ENCODE measurements at places on chromosomes 6 and 20.

DNA sequence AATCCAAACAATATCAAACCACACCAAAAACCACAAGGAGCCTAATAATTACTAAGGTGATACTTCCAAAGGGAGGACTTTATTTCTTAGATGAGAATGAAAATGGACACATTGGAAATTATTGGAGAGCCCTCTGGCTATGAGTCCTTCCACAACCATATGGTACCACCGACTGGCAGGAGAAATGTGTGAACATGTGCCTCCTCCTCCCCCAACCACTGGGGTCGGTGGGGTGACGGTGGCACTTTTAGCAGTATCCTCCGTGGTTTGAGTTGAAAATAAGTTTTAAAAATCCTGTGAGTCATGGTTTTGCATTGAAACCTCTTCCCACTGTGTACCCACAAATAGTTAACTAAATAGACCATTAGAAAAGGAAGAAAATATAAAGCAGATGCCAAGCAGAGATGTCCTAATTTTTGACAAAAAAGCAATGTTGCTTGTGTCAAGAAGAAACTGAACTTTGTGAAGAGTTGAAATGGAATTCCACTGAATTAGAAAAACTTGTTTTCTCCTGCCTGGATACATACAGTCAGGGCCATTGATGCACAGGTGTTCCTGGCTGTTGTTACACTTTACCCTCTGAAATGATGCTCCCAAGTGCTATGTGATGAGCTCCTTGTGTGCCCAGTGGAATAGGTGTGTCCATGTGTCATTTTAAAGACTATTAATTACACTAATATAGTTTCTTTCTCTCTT is 3.2 kb downstream of the EDN1 start:
- no peak for DNase-seq

DNA sequence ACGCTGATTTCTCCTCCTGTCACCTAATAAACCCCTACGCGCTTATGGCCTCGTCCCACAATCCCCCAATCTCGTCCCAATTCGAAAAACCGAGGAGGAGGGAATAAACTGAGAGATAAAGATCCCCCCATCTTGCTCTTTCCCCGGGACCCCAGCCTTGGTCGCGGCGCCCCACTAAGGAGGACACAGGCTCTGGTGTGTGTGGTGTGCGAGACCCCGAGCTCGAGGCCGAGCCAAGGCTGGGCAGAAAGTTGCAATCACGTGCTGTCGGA is 1.3 kb upstream of the NR2E1 start:
- DNase-seq = no peak

DNA sequence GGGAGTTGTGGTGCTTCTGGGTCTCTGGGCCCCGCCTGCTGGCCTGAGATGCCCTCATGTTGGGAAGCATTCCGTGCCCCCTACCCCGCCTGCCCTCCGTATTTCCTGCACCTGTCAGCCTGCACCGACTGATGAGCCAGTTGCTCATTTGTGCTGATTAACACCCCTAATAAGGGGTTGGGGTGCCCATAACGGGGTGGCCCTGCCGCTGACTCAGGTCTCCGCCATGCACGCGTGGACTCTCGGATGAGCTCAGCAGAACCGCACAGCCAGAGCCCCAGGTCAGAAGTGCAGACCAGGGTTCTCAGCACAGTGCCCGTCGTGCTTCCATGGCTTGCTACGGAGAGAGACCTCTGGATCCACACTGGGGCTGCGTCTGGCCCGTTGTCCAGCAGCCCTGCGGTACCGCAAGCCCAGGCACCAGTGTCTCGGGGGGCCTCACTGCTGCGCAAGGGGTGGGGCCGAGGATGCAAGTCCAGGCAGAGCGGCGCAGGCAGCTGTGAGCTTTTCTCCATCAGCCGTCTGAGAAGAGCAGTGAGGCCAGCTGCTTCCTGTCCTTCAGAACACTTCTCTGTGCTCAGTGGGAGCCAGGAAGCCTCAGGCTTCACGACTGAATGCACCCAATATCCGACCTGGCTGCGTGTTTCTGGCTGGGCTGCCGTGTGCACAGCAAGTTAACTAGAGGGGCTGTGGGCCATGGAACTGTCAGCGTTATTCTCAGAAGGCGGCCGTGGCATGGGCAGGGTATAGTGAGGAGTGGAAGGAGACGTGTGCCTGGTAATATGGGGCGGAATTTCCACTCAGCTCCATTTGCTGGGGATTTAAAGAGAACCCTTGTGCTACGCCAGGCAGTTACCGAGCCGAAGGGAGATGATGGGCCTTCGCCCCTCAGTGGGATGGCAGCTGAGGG is 18.6 kb downstream of the MTG2 start:
- no peak for DNase-seq

GRCh38 chr6:97864826-97865225 is 581.8 kb upstream of the MMS22L start:
- no peak for DNase-seq

DNA sequence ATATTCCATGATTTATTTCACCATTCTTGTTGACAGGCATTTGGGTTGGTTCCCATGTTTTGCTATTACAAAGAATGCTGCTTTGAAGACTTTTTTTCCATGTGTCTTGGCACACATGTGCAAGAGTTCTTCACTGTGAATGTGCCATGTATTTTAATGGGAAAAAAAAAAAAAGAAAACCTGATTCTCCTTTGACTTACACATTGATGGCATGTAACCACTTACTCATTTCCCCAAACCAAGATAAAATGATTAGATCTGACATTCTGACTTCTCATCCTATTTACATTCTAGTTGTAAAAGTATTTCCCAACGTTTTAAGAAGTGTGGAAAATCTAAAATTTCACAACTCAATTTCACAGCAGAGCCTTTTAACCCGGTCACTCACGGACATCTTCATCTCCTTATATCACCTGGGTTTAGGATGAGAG is 4.4 kb downstream of the CAP2 start:
- no peak for DNase-seq

- DNase-seq = peak; percentile 41
These were observed 3.4 kb upstream of the RSPO4 start for GRCh38 chr20:1005452-1006027.

DNA sequence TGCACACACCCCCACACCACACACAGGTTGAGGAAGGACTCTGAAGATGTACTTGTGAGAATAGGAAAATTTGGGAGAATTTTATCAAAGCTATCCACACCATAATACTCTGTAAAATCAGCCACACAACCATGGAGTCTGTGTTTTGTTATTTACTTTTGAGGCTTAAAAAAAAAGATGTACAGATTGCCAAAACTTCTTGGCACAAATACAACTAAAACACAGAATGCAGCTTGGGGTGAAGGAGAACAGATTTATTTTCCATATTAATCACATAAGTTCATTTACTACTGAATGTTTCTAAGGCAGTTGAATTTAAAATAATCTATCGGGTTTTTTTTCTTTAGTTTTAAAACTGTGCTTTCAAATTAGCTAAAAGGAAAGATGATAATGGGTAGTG is 32.8 kb upstream of the KCNQ5 start:
- no peak for DNase-seq

DNA sequence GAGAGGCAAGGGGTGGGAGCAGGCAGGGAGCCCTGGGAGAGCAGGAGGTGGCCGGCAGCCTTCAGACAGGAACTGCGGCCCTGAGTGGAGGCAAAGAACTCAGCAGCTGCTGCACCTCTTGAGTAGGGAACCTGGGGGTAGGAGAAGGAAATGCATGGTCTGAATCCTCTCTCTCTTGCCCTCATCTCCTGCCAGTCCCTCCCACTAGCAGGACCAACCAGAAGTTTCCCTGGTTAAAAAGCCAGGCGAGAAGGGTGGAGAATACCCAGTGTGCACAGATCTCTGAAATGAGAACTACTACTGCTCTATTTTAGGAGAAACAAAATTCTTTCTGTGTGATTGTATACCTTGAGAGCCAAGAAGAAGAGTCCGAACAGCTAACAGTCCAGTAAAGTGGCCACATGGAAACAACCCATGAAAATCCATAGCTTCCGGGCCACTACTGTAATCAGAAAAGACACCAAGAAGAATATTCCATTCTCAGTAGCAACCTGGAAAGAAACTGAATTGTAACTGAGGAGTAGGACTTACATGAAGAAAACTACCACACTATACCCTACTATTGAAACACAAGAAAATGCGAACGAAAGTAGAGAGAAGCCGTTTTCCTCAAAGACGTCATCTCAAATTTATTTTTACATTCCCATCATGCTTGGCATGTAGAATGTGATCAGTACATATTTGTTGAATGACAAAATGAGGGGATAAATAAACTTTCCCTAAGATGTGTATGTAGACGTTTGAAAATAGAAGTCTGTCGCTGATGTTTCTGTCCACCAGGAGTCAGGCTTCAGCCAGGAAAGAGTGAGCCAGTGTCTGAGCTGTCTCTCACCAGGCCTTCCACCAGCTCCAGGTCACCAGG is 25.6 kb downstream of the WRNIP1 start:
- peak; percentile 62 for DNase-seq

DNA sequence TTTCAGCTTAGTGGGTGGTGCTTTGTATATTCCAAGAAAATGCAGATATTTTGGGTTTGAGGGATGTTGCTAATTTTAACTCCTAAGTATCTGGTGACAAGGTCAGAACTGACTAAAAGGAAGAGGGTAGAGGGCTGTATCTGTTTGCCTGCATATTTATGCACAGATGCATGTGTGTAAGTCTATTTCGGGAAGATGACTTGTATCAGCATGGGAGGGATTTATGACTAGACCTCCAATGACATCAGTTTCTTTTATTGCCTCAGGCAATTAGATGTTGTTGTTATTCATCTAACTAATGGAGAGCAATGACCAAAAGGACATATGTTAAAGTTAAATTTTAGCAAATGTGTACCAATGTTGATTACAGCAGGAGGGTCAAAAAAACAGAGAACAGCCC is 734.3 kb downstream of the QKI start:
- no peak for DNase-seq

DNA sequence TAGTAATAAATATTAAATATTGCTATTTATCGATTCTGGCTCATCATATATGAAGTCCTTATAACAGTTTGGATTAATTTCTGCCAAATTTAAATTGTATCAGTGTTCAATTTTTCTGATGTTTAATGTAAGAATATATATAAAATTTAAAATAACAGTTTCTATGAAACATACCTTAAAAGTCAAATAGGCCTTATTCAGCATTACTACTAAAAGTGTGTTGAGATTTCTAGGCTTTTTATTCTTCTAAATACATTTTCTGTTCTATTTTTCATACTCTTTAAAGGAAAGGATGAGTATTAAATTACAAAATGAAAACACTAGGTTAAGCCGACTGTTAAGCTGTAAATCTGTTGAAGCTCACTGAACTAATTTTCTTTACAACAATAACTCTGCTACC is 13.6 kb downstream of the PERP start:
- no peak for DNase-seq

DNA sequence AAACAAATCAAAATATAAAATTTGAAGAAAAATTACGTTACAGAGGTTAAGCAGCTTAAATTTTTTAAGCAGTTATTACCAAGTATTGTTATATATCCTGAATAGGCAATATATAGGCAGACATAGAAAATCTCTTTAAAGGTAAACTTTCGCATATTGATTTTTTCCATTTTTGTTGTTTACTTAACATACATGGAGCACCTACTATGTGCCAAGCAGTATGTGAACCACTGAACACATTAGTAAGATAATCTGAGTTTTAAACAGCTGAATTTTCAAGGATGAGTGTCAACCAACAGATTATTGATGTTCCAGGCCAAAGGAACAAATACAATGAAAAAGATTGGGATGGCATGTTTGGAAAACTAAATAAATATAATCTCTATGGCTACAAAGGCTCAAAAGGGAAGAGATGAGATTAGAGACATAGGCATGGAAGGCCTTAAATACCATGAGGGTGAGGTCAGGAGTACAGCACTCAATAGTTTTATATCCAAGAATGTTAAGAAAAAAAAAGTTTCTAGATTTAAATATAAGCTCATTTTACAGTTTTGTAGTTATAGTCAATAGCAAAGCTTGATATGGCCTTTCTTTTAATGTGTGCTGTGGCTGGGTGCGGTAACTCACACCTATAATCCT is 277.5 kb downstream of the PTPRK start:
- DNase-seq = no peak

GRCh38 chr6:112620812-112621569 is 273.9 kb downstream of the RFPL4B start:
- no peak for DNase-seq

DNA sequence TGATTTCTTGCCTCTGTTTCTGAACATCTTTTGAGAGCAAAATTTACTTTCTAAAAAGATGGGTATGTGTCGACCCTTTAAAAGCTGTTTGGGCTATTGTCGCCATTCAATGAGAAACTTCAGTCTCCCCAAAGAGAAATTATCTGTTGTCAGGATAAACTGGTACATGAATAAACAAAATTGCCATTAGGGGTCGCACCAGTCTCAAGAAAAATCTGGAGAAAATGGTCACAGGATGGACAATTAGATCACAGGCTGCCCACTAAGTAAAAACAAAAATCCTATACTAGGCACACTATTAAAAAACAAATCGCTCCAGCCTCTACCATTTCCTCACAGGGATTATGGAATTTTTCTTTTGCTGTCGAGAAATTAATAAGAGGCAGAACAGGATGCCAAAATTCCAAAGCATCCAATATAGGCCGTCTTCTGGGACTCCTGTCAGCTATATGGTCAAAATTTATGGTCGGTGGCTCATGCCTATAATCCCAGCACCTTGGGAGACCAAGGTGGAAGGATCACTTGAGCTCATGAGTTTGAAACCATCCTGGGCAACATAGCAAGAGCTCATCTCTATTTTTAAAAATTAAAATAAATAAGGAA is 5.5 kb upstream of the HLA-E start:
- no peak for DNase-seq

DNA sequence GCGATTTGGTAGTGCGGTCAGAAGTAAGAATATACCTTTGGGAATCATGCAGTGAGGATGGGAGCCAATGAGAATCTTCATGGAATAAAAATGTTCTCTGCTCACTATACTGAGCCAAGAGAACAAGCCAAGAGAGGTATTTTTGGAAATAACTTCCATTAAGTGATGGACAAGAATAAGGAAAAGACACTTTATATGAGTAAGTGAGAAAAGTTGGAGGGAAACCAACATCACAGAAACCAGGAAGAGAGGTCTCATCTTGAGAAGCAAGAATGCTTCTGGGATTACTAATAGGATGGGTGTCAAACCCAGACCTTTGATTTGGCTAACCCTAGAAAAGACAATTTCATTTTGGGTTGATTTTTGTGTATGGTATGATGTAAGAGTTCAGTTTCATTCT is 181.2 kb upstream of the JAG1 start:
- no peak for DNase-seq

DNA sequence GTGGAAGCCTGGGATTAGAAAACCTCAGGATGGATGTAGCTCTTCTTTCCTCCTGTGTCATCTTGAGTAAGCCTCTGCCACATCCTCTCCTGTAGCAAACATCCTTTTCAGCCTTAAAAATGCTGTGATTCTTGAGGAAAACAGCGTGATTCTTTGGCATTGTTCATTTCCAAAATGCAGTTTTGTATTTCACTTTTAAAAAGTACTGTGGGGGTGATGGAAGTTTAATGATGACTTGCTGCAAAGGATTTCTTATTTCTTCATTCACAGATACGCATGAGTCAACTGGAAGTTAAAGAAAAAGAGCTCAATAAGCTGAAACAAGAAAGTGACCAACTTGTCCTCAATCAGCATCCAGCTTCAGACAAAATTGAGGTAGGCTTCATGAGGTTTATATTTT is 23.9 kb upstream of the SNRNP48 start:
- no peak for DNase-seq

GRCh38 chr6:18545726-18546125 is 158.6 kb downstream of the RNF144B start:
- no peak for DNase-seq

GRCh38 chr6:94501516-94501915 is 1075.8 kb upstream of the MANEA start:
- DNase-seq = no peak

- peak; percentile 27 for DNase-seq
These were observed at the start of gene PLAGL1 for GRCh38 chr6:144008120-144008811. Gene PLAGL1, minus strand, starts transcription at chr6:144008259. Its CDS starts 60,123 bp downstream, at chr6:143948136.
